ENCODE measurements at places on chromosomes 5 and 9.

- DNase-seq: no peak
Measured at GRCh38 chr9:95075700-95076099, 241.8 kb downstream of the FANCC start.

DNA sequence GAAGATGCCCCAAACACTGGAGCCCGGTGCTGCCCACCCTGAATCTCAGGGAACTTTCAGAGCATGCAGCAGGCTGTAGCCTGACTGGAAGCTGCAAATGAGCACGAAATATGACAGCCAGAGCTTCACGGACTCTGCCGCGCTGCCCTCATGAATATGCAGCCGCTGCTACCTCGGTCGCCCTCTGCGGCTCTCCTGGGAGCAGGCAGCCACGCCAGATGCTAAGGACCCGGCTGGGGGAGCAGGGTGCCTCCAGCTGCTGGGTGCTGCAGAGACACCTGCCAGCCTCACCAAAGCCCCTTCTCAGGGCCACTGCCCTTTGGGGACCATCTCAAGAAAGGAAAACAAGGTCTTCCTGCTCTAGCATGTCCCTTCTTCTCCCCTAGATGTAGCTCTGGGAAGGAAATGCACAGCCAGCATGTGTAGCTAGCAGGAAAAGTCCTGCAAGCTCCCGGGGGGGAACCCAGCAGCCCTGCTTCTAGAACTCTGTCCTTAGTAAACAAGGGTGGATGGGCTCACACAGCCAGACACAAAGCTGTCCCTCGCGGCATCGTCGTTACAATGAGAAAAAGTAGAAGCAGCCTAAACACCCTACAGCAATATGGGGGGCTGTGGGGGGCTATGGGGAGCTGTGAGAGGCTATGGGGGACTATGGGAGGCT, 56.8 kb upstream of the OLFM1 start:
- no peak for DNase-seq

- no peak for DNase-seq
Measured at GRCh38 chr9:13485068-13485596, 205.6 kb upstream of the MPDZ start.

- no peak for DNase-seq
Measured at GRCh38 chr9:69333716-69334115, 8.7 kb downstream of the ENTREP1 start.

DNA sequence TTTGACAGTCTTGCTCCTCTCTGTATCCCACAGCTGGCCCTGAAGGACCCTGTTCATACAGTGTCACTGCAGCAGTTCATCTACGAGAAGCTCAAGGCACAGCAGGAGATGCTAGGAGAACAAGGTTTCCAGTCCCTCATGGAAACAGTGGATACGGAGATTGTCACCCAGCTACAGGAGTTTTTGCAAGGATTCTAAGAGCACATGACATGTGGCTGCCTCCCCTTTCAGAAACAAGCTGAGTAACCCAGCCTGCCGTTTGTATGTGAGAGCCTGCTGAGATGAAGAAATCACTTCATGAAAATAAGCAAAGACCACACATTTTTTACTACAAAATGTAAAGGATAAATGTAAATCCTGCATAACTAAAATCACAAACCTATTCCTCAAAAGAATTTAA, 48.5 kb downstream of the LRRC70 start:
- no peak for DNase-seq

All from stimulated activated CD4-positive, alpha-beta T cell treated with anti-CD3 and anti-CD28 coated beads, Interleukin-1b, Interleukin-23, amount 100 ng/mL, for 4 hours (primary cell).